Activated CD4-positive, alpha-beta T cell treated with anti-CD3 and anti-CD28 coated beads, Interleukin-2, amount 50 U/mL, for 16 hours (primary cell): ENCODE measurements at places on chromosomes 6 and 20.

GRCh38 chr6:160388922-160389321 lies 40.7 kb downstream of the SLC22A3 start:
- no peak for DNase-seq

- no peak for DNase-seq
Observed at GRCh38 chr20:4800676-4801449, 79.2 kb downstream of the PRND start.

DNA sequence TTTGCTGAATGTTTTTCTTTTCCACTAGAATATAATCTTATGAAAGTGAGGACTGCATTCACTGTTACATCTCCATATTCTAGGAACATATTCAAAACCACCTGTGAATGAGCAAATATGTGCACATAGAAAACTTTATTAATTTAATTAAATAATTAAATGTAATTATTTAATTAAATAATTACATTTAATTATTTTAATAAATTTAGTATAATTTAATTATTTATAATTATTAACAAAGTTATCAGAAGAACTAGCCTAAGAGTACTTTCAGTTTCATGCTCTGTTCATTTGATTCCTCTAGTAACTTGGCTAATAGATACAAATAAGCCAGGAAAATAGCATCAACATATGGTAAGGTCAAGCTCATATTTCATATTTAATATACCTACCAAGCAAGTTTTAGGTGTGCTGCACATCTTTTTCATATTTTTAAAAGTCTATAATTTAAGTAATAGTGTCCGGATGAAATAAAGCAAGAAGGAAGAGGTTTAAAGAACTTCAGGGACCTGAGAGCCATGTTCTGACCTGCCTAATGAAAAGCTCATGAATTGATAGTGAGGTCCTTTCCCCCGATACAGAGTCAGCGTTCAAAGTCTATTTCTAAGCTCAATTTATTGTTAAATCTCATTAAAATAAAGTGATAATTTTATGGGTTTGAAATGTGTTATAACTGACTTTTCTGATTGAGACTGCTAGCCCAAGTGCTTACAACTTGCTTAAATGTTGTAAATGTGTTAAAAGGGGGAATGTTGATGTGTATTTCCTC lies 361.4 kb upstream of the FLRT3 start:
- no peak for DNase-seq

DNA sequence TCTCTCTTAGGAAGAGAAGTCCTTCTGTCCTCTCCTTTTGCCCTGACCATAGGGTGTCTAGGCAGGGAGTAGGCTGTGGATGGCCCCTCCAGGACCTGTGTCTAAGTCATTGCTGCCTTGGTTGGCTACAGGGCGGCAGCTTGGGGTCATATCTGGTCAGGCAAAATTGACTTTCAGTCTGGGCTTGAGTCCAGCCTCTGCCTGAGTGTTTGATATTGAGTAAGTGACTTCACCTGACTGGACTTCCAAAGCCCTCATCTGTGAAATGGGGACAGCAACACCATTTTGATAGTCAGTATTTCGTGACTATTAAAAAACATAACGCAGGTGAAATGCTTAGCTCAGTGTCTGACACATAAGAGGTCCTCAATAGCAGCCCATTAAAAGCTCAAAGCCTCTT lies 4.6 kb downstream of the TGM3 start:
- DNase-seq: no peak

DNA sequence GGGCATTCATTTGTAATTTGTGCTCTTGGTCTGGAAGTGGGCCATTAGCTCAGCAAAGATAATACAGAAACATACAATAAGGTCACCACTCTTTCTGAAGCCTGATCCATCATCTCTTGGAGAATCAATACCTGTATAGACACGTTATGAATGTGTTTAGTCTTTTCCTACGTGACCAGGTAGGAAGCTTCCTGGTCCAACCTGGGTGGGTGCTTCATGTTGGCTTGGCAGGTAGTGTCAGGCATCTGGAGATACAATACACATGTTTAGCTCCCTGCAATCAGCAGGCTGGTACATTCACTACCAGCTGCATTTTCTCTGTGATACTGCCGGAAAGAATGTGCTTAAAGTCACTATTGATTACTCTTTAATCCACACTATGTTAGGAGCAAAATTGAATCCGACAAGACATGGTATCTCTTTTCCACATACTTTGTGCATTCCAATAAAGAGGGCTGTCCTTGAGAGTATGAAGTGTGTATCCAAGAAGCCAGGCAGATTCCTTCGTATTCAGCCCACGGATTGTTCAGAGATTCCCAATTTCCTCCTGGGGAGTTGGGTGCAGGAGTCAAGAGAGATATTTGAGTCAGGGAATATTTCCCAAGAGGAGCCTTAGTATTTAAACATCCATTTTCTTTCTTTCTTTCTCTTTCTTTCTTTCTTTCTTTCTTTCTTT lies 49.9 kb upstream of the RANBP9 start:
- DNase-seq: no peak

- peak; percentile 46 for DNase-seq
Observed at GRCh38 chr6:109308018-109308492, 74.2 kb downstream of the CD164 start.

DNA sequence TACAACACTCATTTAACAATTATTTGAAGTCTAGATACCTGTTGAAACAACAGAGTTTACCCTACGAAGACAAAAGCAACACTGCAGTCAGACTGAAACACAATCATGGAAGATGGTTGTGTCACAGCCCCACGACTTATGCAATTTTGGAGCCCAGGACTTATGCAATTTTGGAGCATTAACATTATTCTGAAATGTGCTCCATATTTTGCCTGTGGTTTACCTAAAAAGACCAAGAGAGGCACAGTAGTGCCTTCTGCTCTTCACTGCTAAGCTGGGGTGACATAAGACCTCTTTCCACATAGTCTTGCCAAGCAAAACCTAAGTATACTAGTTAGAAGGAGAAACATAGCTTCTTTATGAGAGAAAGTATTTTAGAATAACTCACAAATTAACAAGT lies 216.5 kb downstream of the PTPRK start:
- DNase-seq: no peak

- no peak for DNase-seq
Observed at GRCh38 chr20:4549711-4550259, 171.9 kb upstream of the PRND start.

DNA sequence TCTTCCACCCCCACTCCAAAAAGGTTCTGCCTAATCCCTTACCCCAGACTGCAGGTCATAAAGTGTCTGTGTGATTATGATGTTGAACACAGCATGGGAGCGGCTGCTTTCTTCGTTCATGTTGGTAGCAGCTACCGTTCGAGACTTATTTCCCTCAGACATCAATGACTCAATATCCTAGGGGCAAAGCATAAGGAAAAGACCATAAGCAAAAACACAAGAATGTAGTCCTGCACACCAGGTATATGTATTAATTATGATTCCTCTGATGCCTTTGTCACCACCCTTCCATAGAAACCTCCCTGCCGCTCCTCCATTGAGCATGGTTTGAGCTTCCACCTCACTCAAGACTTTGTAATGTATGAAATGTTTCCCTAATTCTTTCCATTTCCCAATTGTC lies 137.2 kb downstream of the KIF13A start:
- DNase-seq: no peak

DNA sequence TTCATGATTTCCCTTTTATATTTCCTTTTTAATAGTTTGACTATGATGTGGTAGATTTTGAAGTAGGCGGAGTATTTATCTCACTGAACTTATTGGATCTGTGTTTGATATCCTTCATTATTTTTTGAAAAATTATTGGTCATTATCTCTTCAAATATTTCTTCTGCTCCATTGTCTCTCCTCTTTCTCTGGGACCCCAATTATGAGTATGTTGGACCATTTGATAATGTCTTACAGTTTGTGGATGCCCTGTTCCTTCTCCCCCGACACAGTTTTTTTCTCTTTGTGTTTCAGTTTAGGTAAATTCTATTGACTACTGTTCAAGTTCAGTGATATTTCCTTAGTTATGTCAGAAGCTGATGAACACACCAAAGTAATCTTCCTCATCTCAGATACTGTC lies 49.4 kb upstream of the COL10A1 start:
- no peak for DNase-seq

GRCh38 chr6:141874930-141875602 lies 257.7 kb upstream of the GJE1 start:
- DNase-seq: peak; percentile 5

- no peak for DNase-seq
Observed at GRCh38 chr20:17621229-17621968, 51.5 kb downstream of the DSTN start.

DNA sequence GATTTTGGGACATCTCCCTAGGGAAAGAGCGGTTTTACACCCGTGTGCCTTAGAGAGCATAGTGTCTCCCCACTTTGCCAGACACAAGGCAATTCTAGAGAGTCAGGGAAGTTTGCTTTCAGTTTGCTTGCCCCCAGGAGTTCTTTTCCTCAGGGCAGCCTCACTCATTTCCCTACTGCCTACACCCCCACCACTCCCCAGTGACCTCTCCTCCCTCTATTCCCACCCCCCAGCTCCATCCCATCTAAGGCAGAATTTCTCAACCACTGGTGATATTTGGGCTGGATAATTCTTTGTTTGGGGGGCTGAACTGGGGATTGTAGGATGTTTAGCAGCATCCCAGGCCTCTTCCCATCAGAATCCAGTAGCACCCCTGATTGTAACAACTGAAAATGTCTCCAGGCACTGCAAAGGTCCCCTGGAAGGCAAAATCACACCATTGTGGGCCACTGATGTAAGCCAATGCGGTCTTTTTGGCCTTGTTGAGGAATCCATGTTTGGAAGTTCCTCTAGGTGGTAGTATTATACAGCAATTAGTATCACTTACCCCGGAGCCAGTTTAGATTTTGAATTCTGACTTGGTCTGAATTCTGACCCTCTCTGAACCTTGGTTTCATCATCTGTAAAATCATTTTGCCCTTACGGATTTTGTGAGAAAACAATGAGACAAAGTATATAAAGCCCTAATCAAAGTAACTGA lies 1.3 kb downstream of the EPPIN start:
- DNase-seq: no peak

- no peak for DNase-seq
Observed at GRCh38 chr20:20363799-20364592, 3.9 kb upstream of the INSM1 start.
